ENCODE measurements at places on chromosomes 2 and 18.

DNA sequence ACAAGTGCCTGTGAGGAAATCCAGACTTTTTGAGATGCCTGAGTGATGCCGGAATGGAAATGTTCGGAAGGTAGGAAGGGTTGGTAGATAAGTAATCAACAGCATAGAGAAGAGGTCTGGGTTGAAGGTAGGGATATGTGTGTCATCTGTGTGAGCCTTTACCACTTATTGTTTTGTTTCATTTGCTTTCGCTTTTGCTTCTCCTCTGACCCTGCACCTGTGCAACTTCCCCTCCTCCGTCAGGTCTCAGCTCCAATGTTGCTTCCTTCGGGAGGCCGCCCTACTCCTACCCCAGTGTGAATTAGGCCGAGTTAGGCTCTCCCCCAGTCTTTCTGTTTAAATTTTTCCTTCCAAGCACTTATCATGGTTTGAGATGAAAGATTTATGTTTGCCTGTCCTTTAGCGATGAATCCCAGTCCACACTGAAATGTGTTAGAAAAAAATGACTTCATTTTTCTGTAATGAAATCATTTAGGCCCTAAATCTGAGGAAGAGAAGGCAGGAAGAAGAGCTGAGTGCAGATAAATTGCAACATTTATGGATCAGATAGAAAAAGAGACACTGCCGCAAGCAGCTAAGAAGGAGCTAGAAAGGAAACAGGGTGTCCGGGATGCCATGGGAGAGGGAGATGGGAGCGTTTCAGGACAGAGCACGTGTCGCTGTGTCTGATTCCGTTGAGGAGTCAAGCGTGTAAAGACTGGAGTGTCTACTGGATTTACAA lies 139.6 kb upstream of the PELI1 start:
- DNase-seq, result no peak

- DNase-seq, result no peak
Measured at GRCh38 chr2:215711471-215712034, 275.7 kb upstream of the FN1 start.

- DNase-seq, result no peak
Measured at GRCh38 chr2:24010477-24011249, 778 bp downstream of the MFSD2B start.

- no peak for DNase-seq
Measured at GRCh38 chr18:48736321-48737260, 197.8 kb downstream of the CTIF start.

- no peak for DNase-seq
Measured at GRCh38 chr2:234083572-234084348, 33.3 kb downstream of the SPP2 start.

GRCh38 chr18:39761273-39761672 lies 2193.8 kb upstream of the PIK3C3 start:
- DNase-seq, result no peak

GRCh38 chr18:9649164-9649540 lies 34.8 kb upstream of the PPP4R1 start:
- no peak for DNase-seq

- DNase-seq, result no peak
Measured at GRCh38 chr18:58896734-58897508, 32.2 kb downstream of the ZNF532 start.

- no peak for DNase-seq
Measured at GRCh38 chr18:59954755-59955156, 55.0 kb downstream of the PMAIP1 start.

GRCh38 chr18:62651276-62652056 lies 63.9 kb upstream of the PHLPP1 start:
- no peak for DNase-seq

- no peak for DNase-seq
Measured at GRCh38 chr18:7322817-7323485, 92.1 kb downstream of the LRRC30 start.

GRCh38 chr2:100527440-100528015 lies 35.3 kb upstream of the PDCL3 start:
- no peak for DNase-seq

DNA sequence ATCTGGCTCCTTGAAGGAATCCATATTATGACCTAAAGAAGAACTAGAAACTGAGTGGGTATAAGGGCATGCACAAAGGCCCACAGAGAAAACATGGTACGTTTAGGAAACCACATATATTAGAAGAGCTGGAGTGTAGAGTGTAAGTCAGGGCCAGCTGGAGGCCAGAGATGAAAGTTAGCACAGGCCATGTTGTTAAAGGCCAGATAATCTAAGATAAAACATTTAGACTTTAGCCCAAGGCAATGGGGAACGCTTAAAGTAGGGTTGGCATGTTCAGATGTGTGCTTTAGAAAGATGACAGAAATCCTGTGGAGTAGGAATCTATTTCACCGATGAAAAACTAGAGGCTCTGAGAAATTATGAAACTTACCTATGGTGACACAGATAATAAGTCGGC lies 229.1 kb upstream of the NRP2 start:
- no peak for DNase-seq

DNA sequence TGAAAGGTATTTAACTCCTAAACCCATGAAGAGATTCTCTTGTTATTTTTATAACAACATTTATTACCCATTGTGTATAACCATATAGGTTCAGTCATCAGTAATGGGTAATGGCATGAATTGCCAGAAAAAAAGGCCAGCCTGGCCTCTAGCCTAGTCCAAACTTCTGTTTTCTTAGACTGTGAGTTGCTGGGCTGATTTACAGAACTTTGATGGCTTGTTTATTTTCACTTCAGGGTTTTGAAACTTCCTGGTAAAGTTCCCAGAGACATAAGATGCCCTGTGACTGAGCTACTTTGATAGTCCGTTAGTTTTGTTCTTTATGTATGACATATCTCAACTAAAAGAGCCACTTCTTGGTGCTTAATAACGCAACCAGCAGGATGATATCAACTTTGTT lies 164.8 kb downstream of the METTL4 start:
- DNase-seq, result no peak

- DNase-seq, result no peak
Measured at GRCh38 chr2:231161877-231162329, 36.5 kb upstream of the ARMC9 start.

DNA sequence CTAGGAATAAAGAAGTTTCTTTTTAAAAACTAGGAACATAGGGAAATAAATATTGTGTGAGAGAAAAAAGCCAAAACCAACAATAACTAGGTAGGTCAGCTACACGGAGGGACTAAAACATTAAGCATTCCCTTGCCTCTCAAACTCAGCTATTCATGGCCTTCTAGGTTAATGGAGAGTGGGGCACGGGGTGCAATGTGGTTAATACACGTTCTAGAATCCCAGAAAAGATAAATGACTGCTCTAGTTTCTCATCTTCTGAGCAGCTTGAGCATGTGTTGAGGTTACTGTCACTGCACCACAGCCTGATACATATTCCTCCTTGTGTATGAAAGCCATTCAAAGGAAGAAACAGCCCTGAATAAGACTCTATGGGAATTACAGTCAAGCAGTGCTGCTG lies 31.4 kb downstream of the SLC8A1 start:
- no peak for DNase-seq

- no peak for DNase-seq
Measured at GRCh38 chr2:188272121-188272520, 19.6 kb upstream of the GULP1 start.

DNA sequence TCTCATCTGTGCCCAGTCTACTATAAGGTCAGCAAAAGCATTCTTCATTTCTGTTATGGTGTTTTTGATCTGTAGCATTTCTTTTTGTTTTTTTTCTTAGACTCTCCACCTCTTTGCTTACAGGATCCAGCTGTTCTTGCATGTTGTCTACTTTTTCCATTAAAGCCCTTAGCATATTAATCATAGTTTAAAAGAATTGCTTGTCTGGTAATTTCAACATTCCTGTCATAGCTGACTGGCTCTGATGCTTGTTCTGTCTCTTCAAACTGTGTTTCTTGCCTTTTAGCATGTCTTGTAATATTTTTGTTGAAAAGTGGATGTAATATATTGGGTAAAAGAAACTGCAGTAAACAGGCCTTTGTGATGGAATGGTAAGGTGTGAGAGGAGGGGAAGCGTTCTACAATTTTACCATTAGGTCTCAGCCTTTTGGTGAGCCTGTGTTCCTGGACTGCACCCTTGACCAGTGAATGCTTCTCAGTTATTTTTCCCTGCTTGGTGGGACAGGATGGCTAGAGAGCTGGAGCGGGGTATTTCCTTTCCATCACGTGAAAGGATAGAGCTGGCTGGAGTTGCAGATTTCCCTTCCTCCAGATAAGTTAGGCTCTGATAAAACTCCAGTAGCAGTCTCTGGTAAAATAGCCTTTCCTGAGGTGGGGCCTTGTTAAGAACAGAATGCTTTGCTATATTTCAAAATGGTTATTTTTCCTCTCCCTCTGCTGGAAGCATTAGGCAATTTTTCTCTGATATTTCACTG lies 65.4 kb downstream of the PLA2R1 start:
- no peak for DNase-seq

DNA sequence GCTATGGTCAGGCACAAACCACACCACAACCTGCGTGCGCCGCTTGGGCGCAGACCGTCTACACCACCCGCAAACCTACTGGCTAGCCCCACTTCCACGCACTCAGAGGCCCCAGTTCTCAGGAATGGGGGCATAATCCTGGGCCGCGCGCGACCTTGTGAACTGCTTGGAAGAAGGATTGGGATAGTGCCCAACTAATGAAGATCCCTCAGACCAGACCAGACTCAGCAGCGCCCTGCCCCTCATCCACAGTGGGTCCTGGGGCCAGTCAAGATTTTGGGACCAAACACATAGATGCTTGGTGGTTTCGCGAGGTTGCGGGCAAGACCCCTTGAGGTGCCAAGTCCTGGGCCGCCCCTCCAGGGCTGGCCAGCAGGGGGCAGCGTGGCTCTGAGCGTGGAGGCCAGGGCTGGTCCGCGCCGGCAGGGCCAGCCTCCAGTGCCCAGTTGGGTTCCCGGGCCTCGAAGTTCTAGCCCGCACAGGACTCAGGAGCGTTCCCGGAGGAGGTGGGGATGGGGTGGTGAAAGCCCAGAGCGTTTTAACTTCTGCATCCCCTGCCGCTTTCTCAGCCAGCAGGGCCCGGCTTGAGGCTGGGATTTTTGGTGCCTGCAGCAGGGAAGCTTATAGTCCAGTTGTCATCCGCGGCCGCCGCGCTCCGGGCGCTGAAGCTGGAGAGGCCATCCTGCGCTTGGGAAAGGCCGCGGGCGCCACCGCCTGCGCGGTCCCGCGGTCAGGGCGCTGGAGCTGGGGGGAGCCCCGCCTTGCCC lies 8.3 kb downstream of the OSR1 start:
- peak; percentile 36 for DNase-seq

DNA sequence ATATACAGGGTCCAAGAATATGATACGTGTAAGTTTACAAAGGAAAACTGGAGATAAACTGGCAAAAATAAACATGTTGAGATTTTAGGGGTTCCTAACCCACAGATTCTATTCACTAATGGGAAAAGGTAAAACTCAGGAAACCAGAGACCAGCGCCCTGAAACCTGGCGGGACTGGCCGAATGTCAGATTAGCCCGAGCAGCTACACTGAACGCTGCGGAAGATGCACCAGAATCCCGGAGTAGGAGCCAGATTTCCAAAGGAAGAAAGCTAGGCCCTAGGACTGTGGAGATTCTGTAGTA lies 679 bp upstream of the WDR75 start:
- DNase-seq, result no peak

DNA sequence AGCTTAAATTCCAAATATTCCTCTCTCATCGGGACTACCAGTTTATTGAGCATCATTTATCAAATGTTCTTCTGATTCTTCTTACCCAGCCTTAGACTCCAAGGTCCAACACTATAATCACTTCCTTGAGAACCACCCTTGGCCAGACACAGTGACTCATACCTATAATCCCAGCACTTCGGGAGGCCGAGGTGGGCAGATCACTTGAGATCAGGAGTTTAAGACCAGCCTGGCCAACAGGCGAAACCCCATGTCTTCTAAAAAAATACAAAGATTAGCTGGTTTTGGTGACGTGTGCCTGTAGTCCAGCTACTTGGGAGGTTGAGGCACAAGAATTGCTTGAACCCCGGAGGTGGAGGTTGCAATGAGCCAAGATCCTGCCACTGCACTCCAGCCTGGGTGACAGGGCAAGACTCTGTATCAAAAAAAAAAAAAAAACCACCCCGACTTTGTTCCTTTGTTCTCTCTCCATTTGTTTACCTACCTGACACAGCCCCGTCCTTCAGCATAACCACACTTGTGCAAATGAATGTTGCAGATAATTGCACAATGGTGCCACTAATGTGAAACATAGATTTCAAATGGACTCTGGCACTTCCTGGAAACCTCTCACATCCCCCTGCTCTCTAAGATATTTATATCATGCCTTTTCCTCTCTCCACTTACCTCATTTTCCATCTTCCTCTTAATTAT lies 38.9 kb upstream of the LPIN2 start:
- DNase-seq, result no peak

DNA sequence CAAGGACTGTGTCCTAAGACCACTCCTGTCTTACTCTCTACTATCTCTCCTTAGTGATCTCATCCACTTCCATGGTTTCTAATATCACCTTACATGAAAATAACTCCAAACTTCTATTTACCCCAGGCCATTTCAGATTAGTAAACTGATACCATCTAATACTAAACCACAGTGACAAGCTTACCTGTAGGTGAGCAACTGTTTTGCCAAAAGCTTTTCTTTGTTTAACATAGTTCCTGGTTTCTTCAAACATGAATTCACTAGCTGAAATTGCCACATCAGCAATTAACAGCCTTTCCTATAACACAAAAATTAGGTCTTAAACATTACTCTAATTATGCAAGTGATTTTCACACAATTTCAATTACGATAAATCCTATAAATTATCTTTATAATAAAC lies 22.1 kb downstream of the ACADL start:
- no peak for DNase-seq

DNA sequence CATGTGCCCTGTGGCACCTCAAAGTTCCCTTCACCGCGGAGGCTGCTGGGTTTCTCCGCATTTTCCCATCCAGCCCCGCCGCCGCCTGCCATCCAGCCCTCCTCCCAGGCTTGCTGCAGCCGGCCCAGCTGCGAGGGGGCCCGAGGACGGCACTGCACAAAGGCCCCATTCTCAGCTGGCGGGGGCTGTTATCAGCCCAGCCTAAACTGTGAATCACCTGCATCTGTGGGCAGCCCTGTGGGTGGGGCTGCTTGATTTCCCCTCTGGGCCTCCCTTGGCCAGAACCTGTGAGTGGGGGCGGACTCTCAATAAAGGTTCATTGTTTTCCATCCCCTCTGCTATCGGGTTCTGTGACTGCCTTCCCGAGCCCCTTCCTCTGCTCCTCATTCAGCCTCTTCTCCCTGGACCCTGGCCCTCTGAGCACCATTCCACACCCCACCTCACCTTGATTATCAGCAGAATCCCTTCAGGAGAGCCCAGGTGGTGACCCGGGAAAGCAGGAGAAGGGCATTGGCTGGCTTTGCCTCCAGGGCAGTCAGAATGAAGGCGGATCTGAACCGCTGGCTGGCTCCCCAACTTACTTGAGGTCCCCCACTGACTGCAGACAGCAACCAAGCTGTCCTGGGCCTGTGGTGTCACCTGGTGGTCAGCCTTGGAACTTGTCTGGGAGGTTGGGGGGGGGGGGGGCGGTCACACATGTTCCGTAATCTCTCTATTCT lies 204.5 kb downstream of the ZFP36L2 start:
- DNase-seq, result no peak

DNA sequence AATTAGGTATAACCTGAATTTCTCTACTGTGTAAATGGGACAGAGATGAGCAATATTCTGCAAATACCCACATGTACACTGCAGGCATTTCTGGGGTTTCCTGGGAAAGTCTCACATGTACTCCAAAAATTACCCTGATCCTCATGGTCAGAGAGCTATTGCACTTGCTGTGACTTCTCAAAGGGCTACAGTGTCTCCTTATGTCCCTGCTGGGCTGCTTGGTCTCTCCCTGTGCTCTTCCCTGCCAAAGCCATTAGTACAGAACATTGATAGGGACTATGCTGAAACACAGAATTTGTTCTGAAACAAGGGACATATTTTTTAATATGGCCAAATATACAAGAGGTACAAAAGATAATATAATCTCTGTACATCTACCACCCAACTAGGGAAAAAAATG lies 924.4 kb upstream of the NXPH2 start:
- DNase-seq, result no peak
